ENCODE measurements at places on chromosomes 6 and 20. TPM values are rescaled to one million over a fixed set of nuclear protein-coding genes. Genes with fewer than 3 reads are reported as not detected.

DNA sequence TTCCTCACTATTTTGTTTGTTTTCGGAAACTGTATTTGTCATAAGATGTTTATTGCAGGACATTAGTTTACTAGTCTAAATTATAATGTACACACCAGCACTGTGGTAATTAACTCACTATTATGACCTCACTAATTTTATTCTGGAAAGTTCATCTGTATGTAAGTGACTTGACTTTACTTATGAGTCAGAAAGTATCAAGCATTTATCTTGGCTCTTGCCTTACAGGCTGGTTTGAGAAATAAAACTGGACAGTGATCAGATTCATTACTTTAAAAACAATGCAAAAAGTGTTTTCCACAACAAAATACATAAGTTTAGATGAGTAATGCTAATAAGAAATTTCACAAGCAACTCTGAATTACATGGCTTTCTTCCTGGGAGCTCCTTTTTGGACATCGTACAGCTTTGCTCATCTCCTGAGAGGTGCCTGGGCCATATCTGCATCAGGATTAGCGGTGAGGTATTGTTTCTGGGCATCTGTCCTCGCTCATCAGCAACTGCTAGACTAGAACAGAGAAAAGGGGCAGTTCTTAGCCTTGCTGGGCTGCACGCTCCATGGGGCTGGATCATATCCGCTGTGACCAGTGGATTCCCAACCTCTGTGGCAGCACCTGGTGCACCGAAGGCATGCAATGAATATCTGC lies 179.8 kb downstream of the SOD2 start:
- no peaks in the 10 kb centered on the region for H3K36me3 ChIP-seq
- no peak overlapping the region for H3K27ac ChIP-seq
- H3K4me3 ChIP-seq, result no peak overlapping the region
- peaks cover 3% of the 10 kb centered on the region for H3K27me3 ChIP-seq
- DNase-seq, result no peak
- no peaks in the 10 kb centered on the region for H3K4me1 ChIP-seq

DNA sequence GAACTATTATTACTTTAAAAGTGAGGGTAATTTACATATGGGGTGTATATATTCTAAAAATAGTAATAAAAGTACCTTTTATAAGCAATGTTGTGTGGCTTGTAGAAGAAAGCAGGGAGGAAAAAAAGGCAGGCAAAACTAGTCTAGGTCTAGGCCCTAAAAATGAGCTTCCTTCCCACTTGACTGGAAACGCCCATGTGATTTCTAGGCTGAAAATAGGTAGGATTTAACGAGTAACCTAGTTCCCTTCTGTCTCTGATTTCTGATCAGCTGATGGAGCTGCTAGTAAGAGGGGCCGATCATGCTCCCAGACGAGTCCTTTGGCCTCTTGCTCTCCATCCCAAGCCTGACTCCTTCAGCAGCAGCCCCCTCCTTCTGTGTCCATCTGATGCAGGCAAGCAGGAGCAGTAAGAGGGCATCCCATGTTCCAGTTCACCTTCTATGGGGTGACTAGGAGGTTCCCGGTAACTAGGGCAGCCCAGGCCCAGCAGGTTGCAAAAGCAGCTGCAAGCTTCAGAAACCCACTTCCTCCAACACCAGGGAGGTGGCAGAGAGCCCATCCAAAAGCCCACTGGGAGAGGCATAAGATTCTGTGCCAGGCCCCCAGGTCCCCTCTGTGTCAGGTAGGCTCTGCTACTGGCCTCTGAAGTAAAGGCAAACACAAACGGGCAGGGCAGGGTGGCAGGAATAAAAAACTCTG lies 24.4 kb downstream of the TBC1D20 start:
- no peak for DNase-seq
- peaks cover 47% of the 10 kb centered on the region for H3K36me3 ChIP-seq
- H3K4me1 ChIP-seq, result peaks cover 3% of the 10 kb centered on the region
- no peak overlapping the region for H3K4me3 ChIP-seq

- H3K4me3 ChIP-seq, result no peak overlapping the region
- peaks cover 16% of the 10 kb centered on the region for H3K4me1 ChIP-seq
- H3K36me3 ChIP-seq, result no peaks in the 10 kb centered on the region
- H3K27me3 ChIP-seq, result no peaks in the 10 kb centered on the region
- no peak for DNase-seq
- H3K27ac ChIP-seq, result no peak overlapping the region
Observed at GRCh38 chr6:3902871-3903648, 53.9 kb downstream of the FAM50B start.

The LGSN gene
- polyA plus RNA-seq, result 0.19 TPM

DNA sequence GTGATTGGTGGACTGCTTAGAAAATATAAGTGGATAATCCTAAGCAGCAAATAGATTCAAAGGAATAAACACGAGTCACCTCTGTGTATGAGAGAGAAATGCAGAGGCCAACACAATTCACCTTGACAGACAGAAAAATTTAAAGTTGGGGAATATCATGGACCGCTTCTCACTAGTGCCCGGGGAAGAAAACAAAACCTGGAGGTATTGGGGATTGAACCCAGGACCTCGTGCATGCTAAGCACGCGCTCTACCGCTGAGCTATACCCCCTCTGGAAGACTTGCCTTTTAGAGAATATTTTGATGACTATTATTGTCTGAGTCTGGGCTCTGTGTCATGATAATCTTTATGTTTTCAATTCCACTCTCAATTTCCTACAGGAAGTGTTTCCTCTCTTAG lies 111.9 kb downstream of the TRIM27 start:
- no peaks in the 10 kb centered on the region for H3K4me1 ChIP-seq
- H3K27ac ChIP-seq, result no peak overlapping the region
- H3K4me3 ChIP-seq, result no peak overlapping the region
- H3K36me3 ChIP-seq, result no peaks in the 10 kb centered on the region
- H3K27me3 ChIP-seq, result peaks cover 32% of the 10 kb centered on the region

DNA sequence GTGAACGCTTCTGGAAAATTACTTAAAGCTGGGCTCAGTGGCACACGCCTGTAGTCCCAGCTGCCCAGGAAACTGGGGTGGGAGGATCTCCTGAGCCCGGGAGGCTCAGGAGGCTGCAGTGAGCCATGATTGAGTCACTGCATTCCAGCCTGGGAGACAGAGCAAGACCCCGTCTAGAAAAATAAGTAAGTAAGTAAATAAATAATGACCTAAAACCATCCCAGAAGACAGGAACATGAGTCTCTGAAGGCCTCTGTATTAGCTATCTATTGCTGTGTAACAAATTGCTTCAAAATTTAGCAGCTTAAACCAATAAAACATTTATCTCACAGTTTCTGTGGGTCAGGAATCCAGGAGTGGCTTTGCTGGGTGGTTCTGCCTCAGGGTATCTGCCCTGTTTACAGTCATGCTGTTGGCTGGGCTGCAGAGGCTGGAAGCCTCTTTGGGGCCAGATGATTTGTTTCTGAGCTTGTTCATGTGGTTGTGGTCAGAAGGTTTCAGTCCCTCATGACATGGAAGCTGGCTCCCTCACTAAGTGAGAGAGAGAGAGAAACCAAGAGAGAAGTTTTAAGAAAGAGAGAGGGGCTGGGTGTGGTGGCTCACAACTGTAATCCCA lies 48.4 kb upstream of the NCOA3 start:
- H3K4me3 ChIP-seq, result no peak overlapping the region
- no peaks in the 10 kb centered on the region for H3K4me1 ChIP-seq
- no peak for DNase-seq
- no peaks in the 10 kb centered on the region for H3K27me3 ChIP-seq

The SLC22A16 gene
- not detected for polyA plus RNA-seq

- H3K27me3 ChIP-seq, result no peaks in the 10 kb centered on the region
- H3K36me3 ChIP-seq, result no peaks in the 10 kb centered on the region
- H3K4me3 ChIP-seq, result no peak overlapping the region
- H3K4me1 ChIP-seq, result no peaks in the 10 kb centered on the region
- H3K27ac ChIP-seq, result no peak overlapping the region
Observed at GRCh38 chr6:98454809-98455322, 379.5 kb upstream of the POU3F2 start.

The GJA10 gene
- polyA plus RNA-seq, result not detected

DNA sequence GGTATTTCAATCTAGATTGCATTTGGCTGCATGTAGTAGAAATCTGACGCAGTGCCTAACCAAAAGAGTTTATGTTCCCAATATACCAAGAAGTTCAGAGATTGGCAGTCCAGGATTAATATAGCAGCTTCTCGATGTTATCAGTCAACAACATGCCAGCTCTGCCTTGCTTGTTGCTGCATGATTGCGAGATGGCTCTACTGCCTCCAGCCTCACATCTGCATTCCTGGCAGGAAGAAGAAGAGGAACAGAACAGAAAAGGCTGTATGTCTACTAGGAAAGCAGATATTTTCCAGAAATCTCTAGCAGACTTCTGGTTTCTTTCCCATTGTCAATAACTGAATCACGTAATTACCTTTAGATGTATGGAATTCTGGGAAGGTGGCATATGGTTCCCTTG lies 60.8 kb downstream of the SLC35D3 start:
- no peaks in the 10 kb centered on the region for H3K4me1 ChIP-seq
- H3K36me3 ChIP-seq, result no peaks in the 10 kb centered on the region
- H3K27me3 ChIP-seq, result peaks cover 2% of the 10 kb centered on the region
- H3K27ac ChIP-seq, result no peak overlapping the region
- no peak overlapping the region for H3K4me3 ChIP-seq

The B4GALT5 gene
- polyA plus RNA-seq, result 2.0 TPM

- H3K27ac ChIP-seq, result no peak overlapping the region
- no peaks in the 10 kb centered on the region for H3K36me3 ChIP-seq
- peak overlapping the region; percentile 39 for H3K4me3 ChIP-seq
- peaks cover 16% of the 10 kb centered on the region for H3K4me1 ChIP-seq
- no peak for DNase-seq
Observed at GRCh38 chr6:166307082-166308032, 835 bp downstream of the PRR18 start.

DNA sequence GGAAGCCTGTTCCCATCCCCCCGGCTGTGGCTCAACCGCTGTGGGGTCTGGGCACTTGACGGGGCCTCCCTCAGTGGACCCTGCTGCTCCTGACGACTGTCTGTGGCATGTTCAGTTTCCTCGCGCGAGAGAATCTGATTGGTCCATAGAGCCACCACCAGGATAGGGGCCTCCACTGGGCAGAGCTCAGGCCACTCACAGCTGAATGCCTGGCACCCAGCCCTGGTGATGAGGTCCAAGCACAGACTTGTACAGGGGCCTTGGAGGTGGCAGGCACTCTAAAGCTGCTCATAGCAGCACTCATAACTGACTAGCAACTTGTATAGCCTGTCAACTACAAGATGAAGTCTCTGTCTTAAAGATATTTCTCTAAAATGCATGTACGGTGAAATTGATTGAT lies 368.1 kb downstream of the NRN1 start:
- no peaks in the 10 kb centered on the region for H3K27me3 ChIP-seq
- no peak for DNase-seq
- H3K36me3 ChIP-seq, result no peaks in the 10 kb centered on the region
- no peaks in the 10 kb centered on the region for H3K4me1 ChIP-seq

The UFL1 gene
- 13.1 TPM for polyA plus RNA-seq

- no peaks in the 10 kb centered on the region for H3K4me1 ChIP-seq
- no peaks in the 10 kb centered on the region for H3K36me3 ChIP-seq
- no peak for DNase-seq
- no peak overlapping the region for H3K4me3 ChIP-seq
- no peak overlapping the region for H3K27ac ChIP-seq
Observed at GRCh38 chr20:57079031-57080005, 187.1 kb downstream of the BMP7 start.

DNA sequence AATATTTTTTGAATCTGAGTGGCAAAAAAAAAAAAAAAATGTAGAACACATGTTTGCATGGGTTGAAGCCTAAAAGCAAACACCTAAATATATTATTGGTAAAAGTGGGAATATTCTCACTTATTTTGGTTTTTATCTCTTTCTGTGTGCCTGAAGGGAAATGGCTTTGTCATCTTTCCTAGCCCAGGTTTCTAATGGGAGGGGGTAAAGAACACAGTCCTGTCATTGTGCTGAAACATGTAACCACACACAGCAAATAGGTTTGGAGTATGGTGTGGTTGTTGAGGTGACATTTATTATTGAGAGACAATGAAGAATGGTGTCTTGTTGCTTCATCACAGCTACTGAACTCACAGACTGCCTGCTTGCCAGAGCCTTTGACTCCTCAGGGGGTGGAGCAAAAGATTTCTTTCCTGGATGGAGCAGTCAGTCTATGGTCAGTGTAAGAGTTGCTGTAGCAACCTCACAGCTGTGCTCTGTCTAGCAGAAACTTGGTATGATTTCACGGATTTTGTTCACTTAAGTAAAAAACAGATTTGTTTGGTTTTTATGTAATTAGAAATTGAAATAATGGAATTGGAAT lies 70.2 kb downstream of the CEP57L1 start:
- H3K4me1 ChIP-seq, result no peaks in the 10 kb centered on the region
- H3K36me3 ChIP-seq, result peaks cover 8% of the 10 kb centered on the region
- H3K27ac ChIP-seq, result no peak overlapping the region
- H3K4me3 ChIP-seq, result no peak overlapping the region

DNA sequence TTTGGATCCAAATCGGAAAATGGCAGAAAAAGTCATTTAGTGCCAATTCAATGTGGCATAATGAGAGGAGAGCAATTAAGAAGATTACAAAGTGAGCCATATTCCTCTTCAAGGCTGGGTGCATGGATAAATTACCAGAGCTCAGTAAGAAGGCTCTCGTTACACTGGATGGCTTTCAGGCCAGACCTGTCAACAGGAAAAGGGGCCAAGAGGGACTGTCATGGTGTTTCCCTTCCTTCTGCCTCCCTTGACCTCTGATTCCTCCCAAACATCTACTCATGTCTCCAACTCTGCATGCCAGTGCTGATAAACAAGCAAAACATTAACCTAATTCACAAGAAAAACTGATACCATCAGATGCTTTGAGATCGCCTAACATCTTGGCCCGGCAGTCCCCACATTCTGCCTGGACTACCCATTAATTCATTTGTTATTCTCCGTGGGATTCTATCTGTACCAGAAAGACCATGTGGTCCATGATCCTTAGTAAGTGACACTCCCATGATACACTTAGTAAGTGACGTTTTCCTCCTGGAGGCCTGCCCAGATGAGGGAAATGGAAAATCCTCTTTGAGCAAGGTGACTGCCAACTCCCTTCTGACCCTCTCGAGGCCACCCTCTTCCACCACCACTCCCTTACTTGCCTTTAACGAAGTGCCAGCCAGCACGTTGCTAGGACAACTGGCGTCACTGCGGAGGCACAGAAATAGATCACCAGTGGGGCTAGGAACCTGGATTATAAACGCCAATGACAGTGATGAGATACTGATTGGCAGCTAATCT lies 239.2 kb downstream of the GMPR start:
- no peaks in the 10 kb centered on the region for H3K27me3 ChIP-seq
- H3K27ac ChIP-seq, result no peak overlapping the region
- H3K4me1 ChIP-seq, result no peaks in the 10 kb centered on the region
